Stimulated activated CD4-positive, alpha-beta T cell treated with anti-CD3 and anti-CD28 coated beads, Interleukin-12 subunit alpha, Interleukin-12 subunit beta, amount 100 ng/mL, for 4 hours (primary cell): ENCODE measurements at places on chromosomes 13 and 19.

DNA sequence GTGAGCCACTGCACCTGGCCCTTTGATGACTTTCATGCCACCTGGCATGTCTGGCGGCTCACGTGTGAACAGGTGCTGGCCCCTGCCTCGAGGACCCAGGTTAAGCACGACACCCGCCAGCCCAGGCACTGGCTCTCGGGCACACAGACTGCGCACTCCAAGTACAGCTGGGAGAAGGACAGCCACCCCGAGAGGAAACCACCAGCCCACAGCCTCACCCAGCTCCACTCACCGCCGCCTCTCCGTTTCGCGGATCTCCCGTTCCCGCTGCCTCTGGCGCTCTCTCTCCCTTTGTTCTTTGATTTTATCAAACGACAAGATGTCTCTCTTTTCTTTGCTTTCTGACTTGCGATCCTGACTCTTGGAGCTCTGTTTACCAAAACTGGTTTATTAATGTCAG is 27.4 kb upstream of the TINCR start:
- DNase-seq = no peak

GRCh38 chr19:12913851-12914690 is 5.0 kb downstream of the SYCE2 start:
- DNase-seq = no peak

DNA sequence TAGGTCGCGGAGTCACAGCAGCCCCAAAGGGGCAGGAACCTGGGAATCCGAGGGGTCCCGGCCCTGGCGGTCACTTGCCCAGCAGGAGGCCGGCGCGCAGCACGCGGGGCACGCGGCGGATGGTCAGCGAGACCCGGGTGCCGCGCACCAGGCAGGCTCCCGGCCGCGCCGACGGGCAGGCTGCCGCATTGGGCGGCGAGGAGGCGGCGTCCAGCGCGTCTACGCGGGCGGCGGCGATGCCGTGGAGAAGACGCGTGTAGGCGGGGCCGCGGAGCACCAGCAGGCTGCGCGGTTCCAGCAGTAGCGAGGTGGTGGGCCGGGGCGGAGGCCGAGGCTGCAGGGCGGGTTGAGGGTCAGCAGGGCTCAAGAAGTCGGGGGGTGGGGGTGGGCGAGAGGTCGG is 607 bp upstream of the SYNE4 start:
- DNase-seq = peak; percentile 54

DNA sequence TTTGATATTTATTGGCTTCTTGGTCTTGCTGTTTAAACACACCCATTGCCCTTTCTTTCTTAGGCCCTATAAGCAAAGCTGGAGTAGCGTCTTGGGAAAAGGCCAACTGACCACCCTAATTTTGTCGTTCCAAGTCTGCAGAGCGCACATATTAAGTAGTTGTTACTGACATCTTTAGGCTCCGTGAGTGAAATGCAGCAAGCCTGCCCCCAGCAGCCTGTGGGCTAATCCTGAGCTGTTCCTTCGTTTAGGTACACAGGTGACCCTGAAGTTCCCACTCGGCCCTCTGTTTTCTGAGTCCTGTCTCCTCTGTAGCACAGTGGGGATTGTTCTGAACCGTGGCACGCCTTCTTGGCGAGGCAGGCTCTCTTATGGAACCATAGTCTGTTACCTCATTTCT is 170.5 kb downstream of the STK24 start:
- no peak for DNase-seq

- no peak for DNase-seq
Observed at GRCh38 chr13:45626731-45627374, 11.3 kb upstream of the ERICH6B start.

DNA sequence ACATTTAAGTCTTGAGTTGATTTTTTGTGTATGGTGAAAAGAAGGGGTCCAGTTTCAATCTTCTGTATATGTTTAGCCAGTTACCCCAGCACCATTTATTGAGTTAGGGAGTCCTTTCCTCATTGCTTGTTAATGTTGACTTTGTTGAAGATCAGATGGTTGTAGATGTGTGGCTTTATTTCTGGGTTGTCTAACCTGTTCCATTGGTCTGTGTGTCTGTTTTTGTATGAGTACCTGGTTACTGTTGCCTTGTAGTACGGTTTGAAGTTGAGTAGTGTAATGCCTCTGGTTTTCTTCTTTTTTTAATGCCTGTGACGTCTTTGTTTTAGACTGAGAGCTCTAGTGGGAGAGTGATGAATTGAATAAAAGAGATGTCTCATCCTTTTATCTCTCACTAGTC is 83.2 kb downstream of the NBEA start:
- DNase-seq = no peak

DNA sequence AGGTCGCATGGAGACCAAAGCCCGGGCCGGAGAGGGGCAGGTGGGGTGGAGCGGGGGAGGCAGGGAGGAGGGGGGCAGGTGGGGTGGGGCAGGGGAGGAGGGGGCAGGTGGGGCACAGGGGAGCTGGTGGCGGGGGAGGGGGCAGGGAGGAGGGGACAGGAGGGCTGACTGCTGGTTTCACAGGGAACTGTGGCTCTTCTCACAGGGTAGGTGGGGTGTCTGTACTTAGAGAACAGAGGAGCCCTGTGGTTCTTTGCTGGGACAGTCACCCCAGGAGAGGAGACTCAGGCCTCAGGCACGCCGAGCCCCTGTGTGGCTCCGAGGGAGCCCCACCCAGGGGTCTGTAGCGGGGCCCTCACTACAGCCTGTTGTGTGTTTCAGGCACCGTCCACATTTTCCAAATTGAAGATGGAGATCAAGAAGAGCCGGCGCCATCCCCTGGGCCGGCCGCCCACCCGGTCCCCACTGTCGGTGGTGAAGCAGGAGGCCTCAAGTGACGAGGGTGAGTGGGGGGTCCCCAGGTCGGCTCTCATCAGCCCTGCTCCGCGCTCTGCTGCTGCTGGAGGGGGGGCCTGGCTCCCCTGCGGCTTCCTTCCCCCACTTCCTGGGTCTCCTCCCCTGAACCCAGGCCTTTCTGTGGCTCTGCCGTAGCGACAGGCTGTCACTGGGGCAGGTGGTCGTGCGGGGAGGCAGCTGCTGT is 162.7 kb downstream of the KDM4B start:
- DNase-seq = no peak

- no peak for DNase-seq
Observed at GRCh38 chr19:45884682-45885555, 1.0 kb downstream of the IRF2BP1 start.

DNA sequence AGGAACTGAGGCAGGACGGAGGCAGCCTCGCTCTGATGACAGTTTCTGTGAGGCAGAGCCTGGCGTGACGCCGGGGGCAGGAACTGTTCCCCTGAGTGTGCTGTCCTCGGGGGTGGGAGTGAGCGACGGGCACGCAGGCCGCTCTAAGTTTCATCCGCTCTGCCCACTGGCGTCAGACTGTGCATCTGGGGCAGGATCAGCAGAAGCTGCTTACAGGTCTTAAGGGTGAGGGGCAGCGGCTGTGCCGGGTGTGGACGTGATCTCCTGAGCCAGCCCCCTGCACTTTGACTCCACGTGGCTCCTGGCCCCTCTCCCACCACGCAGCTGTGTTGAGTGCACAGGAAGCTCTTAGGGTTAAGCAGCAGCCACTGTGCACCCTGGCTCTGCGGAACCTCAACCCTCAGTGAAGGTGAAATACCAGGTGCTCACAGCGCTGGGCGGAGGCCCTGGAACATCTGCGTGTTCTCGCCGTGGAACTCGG is 1.5 kb downstream of the GRK1 start:
- DNase-seq = no peak

DNA sequence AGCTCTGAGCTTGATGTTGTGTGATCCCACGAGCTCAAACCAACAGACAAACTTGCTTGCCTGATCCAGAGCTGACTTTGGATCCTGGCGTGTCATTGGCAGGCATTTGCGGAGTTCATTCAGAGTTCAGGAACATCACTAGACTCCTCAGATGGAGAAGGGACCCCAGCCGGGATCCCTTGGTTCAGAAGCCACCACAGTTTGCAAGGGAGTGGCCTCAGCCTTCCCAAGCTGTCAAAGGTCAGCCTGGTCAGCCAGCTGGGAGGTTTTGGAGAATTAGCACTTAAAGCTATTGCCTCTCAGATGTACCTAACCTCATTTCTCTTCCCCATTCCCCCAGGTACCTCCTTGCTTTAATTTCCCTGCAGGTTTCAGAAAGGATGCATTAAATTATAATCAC is 208.8 kb upstream of the SOX21 start:
- DNase-seq = no peak

DNA sequence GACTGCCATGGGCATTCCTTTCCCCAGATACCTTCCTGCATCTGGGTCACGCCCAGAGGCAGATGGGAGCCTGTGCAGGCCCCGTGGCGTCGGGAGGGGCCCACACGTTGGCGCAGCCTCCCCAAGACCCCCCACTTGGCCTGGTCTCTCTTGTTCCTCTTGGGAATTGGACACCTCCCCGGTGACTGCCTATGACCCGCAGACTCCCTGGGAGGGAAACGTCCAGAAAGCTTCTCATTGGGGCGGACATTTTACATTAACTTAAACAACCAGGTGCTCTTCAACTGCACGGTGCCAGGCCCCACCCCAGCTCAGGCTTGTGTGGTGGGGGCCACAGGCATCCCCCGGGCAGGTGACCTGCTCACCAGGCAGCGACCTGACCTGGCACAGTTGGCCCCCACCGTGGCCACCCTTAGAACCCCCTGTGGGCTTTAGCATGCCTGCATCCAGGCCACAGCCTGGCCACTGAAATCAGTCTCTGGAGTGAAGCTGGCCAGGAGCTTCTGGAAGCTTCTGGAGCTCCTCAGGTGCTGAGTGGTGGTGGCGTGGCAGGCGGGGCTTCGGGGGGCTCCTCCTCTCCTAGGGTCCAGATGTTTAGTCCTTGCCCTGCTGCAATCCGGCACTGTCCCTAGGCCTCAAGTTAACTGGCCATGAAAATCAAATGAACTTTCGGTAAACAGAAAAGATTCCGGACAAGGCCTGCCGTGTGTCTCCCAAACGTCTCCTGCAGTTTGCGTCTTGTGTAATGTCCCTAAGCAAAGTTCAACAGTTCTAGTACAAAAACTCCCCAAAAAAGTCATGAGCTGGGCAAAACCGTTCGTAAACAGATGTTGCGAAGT is 8.5 kb upstream of the PROZ start:
- DNase-seq = no peak

GRCh38 chr13:36880961-36881360 is 39.1 kb downstream of the SMAD9 start:
- no peak for DNase-seq

DNA sequence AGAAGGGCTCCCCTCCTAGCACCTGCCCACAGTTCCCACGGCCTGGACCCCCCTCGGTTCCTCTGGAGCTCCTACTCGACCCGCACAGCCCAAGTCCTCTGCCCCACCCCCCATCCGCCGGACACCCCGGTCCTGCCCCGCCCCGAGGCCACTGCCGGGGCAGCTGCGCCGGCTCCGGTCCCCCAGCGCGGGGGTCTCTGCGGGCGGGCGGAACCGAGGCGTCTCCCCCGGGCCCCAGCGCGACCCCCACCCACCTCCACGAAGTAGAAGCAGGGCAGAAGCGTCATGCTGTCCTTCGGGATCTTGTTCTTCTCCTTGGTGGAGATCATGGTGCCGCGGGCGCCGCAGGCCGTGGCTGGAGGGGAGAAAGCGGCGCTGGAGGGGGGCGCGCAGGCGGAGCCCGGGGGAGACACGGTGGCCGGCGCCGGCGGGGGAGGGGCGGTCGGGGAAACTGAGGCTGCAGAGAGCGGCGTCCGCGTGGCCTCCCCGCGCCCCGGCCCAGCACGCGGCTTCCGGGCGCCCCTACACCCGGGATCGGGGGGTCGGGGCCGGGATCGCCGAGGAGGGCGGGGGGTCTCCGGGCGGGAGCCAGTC is 427 bp downstream of the PLPPR3 start:
- no peak for DNase-seq

DNA sequence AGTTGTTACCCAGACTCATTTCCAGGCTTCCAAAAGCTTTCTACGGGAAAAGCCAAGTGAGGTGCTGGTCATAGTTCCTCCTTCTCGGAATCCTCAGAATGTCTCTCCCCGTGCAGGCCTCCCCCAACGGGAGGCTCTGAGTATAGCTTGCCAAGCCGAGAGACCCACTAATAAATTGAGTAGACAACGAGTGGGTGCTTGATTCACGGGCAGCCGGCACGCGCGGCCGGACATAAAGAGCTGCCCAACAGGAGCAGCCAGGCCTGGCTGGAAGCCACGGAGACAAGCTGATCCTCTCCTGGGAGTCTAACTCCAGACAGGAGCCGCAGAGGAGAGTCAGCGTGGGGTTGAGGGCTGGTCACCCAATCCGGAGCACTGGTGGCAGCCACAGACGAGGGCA is 43.4 kb upstream of the MEDAG start:
- no peak for DNase-seq

DNA sequence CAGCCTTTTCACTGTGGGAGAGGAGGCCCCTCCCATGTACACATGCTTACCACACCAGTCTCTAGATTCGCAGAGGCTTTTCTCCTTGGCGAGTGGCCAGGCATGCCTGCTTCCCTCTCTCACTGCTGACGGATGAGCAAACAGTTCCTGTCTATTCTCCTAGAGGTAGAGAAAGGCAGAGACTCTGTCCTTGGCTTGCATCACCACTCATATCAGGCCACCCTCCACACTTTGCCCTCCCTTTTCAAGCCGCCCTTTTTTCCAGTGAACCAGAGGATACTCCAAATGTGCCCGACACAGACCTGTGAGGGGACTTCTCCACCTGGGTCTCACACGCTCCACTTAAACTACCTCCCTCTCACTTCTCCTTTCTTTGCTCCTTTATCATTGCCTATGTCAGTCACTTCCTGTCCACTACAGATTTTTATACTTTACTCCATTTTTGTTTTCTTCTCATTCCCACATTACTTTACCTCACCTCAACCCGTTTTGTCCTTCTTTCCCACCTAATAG is 284.6 kb downstream of the DNAJC15 start:
- DNase-seq = no peak

DNA sequence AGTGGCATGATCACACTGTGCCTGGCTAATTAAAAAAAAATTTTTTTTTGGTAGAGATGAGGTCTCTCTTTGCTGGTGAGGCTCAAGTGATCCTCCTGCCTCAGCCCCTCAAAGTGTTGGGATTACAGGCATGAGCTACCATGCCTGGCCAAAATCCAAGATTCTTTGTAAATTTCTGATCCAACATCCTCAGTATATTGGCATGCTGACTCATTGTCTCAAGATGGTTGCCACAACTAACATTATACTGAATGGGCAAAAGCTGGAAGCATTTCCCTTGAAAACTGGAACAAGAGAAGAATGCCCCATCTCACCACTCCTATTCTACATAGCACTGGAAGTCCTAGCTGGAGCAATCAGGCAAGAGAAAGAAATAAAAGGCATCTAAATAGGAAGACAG is 100.0 kb downstream of the KLF5 start:
- no peak for DNase-seq

DNA sequence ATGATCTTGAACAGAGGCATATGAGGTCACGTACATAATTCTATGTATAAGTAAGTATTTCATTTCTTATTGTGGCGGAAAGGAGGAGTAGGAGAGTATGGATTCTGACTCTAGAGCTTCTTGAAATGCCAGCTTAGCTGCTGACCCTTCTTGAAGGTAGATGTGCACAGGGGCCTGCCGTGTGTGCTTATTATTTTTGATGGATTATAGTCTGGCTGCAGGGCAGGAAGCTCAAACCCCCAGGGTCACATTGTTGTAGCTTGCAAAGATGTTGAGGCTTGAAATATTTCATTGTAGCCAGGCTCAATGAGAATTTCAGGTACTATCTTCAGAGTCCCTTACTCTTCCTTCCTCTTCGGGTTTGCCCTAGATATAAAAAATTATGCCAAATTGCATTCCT is 418.8 kb downstream of the OLFM4 start:
- no peak for DNase-seq
